GDM1 (cell line): ENCODE measurements at places on chromosomes 3 and 15.

- DNase-seq, result peak; percentile 87
These were observed 276.6 kb downstream of the UACA start for GRCh38 chr15:70486451-70487386.

DNA sequence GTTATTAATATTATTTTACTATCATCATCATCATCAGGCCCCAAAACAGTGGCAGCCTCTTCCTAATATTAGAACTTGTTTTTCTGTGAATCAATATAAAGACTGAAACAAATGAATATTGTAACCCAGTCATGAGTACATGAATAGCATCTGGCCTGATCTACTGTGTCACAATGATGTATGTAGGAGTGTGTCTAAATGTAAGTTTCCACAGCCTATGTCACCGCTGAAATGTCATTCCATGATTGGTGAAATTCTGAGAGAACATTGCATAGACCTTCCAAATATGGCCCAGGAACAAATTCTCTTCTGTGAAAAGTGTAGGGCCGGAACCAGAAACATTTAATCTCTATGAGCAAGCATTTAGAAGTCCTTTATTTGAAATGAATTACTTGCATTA lies 20.6 kb upstream of the C3orf49 start:
- no peak for DNase-seq

- DNase-seq, result no peak
These were observed 23.5 kb upstream of the TBC1D5 start for GRCh38 chr3:17765819-17766472.

GRCh38 chr3:94356581-94356980 lies 293.7 kb downstream of the NSUN3 start:
- no peak for DNase-seq

DNA sequence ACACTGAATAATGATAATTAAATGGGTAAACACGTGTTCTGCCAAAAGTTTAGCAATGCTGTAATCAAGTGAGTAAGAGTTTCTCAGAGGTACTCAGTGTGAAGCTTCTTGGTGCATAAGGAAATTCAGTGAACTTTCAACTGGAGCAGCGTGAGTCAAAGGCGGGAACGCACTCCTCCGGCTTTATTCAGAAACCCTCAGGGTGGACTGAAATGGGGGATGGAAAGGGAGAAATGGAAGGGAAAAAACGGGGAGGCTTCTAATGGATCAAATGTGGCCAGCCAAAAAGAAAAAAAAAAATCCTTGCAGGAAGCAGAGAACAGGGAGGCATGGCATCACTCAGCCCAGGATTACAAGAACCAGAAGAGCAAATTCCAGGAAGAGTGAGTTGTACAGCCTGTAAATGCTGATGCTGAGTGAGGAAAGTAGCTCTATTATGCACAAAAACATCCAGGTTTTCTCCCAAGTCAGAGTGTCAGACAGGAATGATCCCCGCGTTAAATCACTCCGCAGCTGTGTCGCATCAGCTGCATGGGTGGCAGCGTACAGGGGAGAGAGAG lies 85.3 kb downstream of the ASB7 start:
- DNase-seq, result no peak

- peak; percentile 17 for DNase-seq
These were observed 893.5 kb downstream of the TUSC7 start for GRCh38 chr3:117603097-117603496.

DNA sequence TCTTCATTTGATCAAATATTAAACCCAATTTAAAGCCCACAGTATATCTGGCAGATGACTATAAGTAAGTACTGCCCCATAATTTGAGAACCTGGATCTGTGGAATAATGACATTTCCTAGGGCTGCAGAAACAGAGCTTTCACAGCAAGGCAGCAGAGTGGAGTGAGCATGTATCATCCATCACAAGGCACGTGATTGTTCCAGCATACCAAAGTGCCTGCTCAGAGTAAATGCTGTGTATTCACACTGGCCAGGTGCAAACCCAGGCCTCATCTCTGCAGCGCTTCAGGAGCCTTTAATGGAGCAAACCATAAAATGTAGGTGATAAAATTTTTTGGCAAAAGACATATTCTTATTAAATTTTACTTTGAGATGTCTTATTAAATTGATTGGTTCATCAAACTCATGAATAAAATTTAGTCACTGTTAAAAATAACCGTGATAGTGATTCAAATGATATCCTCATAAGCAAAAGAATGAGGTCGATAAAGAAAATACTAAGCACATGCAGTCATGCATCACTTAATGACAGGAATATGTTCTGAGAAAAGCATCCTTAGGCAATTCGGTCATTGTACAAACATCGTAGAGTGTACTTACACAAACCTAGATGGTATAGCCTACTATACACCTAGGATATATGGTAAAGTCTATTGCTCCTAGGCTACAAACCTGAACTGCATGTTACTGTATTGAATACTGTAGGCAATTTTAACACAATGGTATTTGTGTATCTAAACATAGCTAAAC lies 99.3 kb upstream of the SLC24A5 start:
- no peak for DNase-seq

GRCh38 chr3:59257506-59257905 lies 207.7 kb upstream of the CFAP20DC start:
- DNase-seq, result no peak

DNA sequence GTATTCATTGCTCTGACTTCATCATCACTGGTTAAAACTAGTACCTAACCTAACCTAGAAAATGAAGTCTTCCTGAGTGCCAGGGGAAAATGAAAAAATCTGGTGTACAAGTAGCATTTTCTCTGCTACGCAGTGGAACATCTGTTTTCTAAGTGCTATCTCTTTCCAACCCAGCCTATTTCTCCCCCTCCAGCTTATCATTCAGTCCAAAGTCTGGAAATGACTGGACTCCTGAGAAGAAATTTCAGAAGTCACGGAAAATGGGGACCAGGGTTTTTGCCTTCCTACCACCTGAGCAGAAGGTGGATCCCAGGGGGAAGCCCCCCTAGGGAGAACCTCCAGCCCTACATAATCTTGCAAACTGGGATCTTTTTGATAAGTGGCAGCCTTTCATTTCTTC lies 9.6 kb upstream of the GLCE start:
- DNase-seq, result no peak

DNA sequence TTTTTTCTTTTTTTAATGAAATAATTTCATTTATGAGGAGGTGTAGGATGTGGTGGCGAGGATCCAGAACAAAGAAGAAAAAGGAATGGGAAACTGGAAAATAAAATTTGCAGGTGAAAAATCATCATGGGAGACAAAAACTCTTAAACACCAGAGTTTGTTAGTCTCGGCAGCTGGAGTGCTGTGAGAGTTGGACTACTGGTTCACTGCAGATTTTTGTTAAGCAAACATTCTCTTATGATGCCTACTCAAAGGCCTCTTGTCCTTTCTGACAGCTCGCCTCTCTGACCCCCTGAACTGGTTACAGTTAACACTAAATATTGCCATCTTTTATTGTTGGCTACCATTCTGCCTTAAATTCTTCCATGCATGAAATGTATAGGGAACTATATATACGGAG lies 152.4 kb upstream of the DPH6 start:
- DNase-seq, result no peak

- DNase-seq, result no peak
These were observed 632.2 kb downstream of the FOXP1 start for GRCh38 chr3:70951316-70951715.

GRCh38 chr15:35673093-35673684 lies 127.2 kb upstream of the DPH6 start:
- no peak for DNase-seq

DNA sequence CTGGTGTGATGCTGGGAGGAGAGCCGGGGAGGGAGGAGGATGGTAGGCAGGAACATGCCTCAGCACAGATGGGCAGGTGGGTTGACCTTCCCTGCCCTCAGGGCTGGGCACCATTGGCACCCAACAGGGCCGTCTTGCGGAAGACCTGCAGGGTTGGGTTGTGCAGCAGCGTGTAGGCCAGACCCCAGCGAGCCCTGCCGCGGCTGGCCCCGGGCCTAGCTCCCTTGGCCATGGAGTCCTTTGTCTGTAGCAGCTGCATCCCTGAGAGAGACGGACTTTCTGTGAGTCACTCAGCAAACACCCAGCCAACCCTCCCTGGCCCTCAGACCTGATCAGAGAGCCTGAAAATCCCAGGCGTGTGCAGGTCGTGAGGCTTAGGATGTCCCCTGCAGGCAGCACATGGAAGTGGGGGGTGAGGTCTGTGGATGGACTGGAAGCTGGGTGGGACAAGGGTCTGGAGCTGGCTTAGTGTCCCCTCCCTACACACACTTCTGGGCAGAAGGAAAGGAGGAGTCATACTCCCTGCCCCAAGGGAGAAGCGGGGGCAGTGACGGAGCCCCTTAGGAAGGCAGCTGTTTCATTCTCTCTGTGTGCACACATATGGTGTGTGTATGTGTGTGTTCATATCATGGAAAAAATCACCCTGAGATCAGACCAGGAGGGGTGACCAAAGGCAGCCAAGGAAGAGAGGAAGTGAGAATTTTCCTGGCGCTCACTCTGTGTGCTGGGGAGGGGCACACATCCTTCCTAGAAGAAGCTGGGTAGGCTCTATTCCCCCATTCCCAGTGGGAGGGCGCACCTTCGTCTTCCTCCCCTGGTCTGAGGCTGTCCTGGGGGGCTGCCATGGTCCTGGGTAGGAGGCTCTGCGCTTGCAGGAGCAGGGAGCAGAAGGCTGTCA lies 6.7 kb downstream of the ISLR start:
- DNase-seq, result no peak

- DNase-seq, result no peak
These were observed at the start of gene KIF7 for GRCh38 chr15:89654847-89655805. Gene KIF7, minus strand, starts transcription at chr15:89655467. Its CDS starts 2,537 bp downstream, at chr15:89652930.

DNA sequence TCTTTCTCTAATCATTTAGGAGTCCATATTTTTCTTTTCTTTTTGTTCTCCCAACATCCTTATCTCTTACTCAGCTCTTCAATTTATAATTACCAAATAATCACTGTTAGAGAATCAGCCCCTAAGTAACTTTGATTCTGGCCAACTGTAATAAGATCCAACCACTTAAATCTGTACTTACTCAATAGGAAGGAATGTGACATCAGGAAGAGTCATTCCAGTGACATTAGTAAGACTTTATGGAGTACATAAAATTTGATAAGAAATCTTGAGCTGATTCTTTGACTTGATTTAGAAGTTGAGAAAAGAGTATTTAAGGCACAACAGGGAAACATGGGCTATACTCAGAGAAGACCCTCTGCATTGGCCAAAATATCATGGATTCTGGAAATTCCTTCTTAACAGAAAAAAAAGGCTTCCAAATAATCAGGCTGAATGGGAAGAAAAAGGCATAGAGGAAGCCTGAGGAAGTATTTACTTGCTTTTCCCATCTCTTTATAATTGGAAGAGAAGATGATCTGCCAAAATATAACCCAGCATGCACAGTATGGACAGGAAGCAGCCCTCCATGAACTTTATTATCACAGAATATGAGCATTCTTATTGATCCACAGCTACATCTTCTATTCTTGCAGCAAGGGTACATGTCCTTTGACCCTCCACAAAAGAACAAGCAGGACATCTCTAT lies 289.7 kb upstream of the TPRG1 start:
- DNase-seq, result no peak

DNA sequence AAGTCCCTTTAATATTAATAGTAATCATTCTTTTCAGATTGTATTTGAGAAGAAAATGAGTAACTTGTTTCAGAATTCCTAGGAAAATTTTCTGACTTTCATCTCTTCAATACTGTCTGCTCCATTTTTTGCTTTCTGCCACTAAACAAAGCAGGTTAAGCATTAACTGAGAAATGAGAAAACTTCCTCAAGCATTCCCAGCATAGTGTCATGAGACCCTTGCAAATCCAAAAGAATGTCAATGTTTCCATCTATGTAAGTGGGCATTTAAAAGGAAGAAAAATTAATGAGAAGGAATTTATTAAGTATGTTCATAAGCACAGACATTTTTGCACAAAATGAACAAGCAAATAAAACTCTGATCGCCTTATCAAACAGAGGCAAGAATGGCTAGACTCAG lies 148.0 kb upstream of the STRIT1 start:
- no peak for DNase-seq

GRCh38 chr15:64289550-64289949 lies 66.4 kb downstream of the CSNK1G1 start:
- no peak for DNase-seq

DNA sequence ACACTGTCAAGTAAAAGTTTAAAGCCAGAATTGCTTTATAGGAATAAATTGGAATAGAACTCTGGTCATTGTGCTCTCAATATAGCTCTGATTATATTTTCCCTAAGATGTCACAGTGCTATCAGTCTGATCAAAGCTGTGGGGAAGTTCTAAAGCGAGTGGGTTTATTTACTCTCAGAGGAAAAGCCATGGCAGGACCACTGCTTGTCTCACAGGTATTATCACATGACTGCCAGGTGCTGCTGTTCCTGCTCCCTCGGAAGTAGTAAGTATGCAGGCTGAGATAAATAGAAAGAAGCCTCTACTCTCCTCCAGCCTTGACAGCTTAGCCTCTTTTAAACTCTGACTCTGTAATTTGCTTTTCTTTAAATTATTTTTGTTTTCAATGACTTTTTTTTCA lies 49.1 kb upstream of the UTS2B start:
- no peak for DNase-seq

DNA sequence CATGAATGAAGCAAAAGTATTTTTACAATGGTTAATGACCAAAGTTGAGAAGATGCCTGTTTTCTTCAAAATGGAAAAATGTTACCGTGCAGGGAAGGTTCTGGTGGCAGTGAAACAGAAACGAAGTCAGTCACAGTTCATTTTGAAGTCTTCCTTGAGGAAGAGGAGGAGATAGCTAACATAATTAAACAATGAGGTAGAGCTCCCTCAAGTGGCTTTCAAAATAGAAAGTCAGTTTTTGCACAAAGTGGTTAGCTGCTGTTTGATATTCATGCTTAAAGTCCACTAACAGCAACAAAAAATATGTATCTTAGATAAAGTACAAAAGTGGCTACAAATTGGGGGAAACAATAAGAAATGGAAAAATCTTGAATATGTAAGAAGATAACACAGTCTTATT lies 87.3 kb downstream of the TFG start:
- peak; percentile 9 for DNase-seq

GRCh38 chr15:83106994-83107840 lies at the start of gene TM6SF1:
Gene TM6SF1, plus strand, starts transcription at chr15:83107645. Its CDS starts 36 bp downstream, at chr15:83107681.
- DNase-seq, result no peak

- peak; percentile 90 for DNase-seq
These were observed 24.7 kb upstream of the MCTP2 start for GRCh38 chr15:94206463-94207167.
